Activated naive CD4-positive, alpha-beta T cell treated with Interleukin-2 at 50 U/mL for 16 hours (primary cell): ENCODE measurements at places on chromosomes 5 and 9.

GRCh38 chr5:78655746-78656290 is 7.2 kb upstream of the LHFPL2 start:
- no peak for DNase-seq

DNA sequence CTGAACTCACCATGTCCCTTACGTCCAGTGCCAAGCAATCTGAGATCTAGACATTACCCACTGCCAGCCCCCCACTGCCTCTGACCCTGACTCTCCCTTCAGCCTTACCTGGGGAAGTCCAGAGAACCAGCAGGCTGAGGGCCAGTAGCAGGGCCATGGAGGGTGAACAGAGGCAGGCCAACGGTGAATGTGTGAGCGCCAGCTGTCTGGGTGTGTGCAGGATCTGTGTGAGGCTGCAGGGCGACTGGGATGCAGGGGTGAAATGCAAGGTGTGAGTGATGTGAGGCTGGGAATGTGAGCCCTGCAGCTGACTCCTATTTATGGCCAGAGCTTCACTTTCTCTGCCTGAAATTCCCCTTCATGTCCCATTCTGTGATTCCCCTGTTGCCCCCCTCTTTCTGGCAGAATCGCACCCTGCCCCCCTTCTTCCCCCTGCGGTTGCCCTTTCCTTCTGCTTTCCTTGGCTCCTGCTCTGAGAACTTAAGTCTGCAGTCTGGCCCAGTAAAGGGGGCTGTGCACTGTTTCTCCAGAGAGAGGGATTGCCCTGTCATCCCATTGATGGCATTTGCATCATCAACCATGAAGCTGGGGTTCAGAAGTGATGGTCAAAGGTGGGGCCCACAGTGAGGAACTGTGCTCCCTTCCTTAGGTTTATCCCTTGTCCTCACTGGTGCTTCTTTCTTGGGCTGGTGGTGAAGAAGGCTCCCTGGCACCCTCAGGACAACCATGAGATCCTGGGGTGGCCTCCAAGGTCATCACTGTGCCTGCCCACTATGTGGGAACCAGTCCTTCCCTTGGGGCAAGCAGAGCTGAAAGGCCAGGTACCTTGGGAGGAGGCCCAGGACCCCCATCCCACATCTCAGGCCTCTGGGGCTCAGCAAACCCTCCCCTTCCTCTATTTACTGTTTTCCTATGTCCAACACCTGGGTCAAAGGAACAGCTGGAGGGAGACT is at the start of gene CCL19:
CCL19 (minus strand) TSS at position 294 of the 953 bp plus-strand sequence; CDS start at position 157, 137 bp downstream.
- no peak for DNase-seq

DNA sequence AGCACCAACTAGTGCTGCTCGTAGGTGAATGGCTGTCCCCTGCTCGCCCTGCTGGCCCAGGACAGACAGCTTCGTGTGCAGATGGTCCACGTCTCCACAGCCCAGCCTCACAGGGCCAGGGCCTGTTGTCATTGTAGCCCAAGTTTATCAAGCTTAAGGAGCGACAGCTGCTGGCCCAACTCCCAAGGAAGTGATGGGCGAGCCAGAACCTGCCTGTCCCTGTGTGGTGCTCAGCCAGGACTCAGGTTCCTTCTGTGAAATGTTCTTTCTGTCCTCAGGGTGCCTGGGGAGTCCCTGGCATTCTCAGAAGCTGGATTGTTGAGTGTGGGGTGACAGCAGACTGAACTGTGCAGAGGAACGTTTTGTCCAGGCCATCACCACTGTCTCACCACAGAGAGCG is 16.4 kb downstream of the TRIP13 start:
- DNase-seq: no peak

DNA sequence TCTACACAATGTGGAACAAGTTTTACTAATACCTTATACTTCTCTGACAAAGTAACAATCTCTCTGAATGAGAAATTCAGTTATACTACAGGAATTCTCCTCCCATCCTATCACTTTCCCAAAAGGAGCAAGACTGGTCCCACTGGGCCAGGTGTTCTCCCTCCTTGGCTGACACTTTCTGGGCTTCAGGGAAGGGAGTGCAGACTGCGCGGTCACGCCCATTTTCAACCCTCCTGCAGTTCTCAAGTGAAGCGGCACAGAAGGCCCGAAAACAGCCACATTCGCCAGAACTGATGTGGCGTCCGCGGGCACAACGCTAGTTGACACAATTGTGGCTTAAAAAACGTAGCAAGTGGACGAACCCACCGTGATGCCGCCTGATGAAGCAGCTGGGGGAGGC is 603 bp downstream of the SAXO1 start:
- DNase-seq: no peak

DNA sequence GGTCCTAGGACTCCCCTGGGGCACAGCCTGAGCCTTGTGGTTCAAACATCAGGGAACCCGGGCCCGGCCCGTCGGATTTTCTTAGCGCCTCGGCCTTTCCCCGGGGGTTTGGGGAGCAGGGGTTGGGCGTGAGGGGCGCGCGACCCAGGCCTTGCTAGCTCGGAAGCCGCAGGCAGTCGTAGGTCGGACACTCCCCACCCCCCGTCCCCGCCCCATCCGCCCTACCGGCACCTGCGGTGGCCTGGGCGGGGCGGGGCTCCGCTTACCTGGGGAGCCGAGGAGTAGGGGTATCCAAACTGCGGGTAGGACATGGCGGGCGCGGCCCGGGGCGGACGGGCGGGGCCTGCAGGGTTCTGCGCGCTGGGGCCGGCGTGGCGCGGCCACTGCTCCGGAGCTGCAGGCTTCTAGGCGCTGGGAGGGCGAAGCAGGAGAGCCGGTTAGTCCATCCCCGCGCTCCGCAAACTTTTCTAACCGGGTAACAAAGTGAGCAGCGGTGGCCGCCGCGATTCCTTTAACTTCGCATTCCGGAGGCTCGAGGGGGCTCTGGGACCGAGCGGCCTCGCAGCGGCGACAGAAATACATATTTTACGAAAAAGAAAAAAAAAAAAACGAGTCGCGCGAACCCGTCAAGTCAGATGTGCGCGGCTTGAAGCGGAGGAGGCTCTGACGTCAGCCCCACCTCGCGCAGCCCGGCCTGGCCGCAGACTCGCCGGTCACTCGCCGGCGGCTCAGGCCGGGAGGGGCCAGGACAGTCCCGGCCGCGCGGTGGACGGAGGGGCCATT is at the start of gene IRX4:
IRX4 (minus strand) TSS at position 589 of the 783 bp plus-strand sequence; CDS start at position 311, 278 bp downstream.
- no peak for DNase-seq

GRCh38 chr5:163269624-163270023 is 167.8 kb upstream of the CCNG1 start:
- no peak for DNase-seq

DNA sequence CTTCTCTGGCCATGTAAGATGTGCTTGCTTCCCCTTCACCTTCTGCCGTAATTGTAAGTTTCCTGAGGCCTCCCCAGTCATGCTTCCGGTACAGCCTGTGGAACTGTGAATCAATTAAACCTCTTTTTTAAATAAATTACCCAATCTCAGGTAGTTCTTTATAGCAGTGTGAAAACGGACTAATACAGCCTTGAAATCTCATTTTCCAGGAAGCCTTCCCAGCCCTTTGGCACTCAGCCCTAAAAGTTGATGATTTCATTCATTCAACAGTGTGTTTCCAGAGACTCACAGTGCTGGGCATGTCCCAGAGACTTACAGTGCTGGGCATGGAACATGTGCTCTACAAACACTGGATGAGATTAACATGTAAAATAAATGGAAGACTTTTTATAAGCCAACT is 135.8 kb downstream of the DCP2 start:
- no peak for DNase-seq

GRCh38 chr5:31496891-31497290 is 35.0 kb downstream of the DROSHA start:
- no peak for DNase-seq

DNA sequence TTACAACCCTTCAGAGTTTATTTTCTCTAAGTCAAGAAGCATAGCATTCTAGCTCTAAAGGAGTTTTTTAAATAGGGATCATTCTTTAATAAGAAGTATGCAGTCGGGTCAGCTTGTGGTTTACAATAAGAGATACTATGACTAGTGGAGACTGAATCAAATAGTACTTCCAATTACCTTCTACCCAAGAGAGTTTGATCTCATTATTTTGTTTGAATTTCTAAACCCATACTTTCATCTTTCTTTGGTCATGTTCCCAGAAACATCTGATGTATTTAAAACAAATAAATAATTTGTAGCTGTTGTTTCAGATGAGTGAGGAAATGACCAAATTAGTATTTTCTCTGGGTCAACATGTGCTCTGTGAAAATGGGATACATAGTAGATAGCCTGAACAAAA is 160.2 kb upstream of the CDH6 start:
- no peak for DNase-seq

- DNase-seq: peak; percentile 56
These were observed 27.2 kb downstream of the NDUFAF2 start for GRCh38 chr5:60972231-60972630.

GRCh38 chr5:176775409-176775808 is 35.0 kb upstream of the UNC5A start:
- no peak for DNase-seq

GRCh38 chr9:131982671-131983239 is 96.9 kb downstream of the MED27 start:
- no peak for DNase-seq

- DNase-seq: no peak
These were observed 75.8 kb downstream of the OXCT1 start for GRCh38 chr5:41794471-41794870.

- DNase-seq: no peak
These were observed 107.4 kb downstream of the SNX18 start for GRCh38 chr5:54624805-54625568.

- no peak for DNase-seq
These were observed 173.4 kb upstream of the CHD1 start for GRCh38 chr5:99102073-99102697.

DNA sequence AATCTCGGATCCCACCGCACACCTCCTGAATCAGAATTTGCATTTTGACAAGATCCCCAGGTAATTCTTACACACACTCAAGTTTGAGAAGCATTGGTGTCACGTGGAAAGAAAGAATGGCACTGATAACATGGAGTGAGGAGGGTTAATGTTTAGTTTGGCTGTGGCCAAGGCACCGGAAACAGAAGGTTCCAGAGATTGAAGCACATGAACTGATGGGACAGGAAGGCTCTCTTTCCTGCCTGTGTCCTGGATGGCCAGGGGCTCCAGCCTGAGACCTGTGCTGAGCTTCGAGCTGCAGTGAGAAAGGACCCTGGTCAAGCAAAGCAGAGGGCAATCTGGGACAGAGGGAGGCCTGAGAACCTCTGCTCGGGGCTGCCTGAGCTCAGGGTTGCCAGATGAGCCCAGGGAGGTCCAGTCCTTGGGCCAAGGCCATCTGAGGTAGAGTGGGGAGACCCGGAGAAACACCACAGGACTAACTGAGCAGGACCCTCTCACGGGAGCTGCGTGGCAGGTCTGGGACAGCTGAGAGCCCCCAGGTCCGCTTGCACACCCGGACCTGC is 27.3 kb downstream of the AFAP1L1 start:
- DNase-seq: no peak

- DNase-seq: no peak
These were observed 405.4 kb downstream of the DMAC1 start for GRCh38 chr9:7394002-7394774.

DNA sequence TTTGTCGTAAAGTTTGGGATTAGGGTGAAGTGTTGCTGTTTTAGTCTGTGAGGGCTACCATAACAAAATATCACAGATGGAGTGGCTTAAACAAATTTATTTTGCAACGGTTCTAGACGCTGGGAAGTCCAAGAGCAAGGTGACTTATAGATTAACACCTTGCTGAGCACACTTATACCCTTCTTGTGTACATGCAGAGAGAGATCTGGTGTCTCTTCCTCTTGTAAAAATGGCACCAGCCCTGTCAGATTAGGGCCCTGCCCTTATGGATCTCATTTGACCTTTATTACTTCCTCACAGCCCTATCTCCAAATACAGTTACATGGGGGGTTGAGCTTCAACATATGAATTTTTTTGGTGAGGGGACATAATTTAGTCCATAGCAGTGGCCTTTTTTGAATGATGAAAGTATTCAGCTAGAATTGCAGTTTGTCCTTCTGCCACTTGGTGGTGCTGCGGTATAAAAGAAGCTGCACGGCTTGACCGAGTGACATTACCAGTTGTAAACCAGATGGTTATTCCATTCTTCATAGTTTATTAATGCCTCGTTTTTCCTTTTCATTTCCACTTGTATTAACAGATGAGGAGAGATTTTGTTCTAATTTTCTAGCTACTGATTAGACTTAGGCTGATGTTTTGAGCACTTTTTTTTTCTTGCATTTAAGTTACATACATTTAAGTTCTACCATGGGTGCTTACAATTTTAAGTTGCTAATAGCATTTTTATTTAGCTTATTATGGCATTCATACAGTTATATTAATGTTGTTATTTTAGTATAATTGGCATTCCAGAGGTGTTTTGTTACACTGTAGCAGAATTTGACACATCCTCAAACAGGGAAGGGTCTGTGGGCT is 19.4 kb downstream of the DCP2 start:
- peak; percentile 79 for DNase-seq

DNA sequence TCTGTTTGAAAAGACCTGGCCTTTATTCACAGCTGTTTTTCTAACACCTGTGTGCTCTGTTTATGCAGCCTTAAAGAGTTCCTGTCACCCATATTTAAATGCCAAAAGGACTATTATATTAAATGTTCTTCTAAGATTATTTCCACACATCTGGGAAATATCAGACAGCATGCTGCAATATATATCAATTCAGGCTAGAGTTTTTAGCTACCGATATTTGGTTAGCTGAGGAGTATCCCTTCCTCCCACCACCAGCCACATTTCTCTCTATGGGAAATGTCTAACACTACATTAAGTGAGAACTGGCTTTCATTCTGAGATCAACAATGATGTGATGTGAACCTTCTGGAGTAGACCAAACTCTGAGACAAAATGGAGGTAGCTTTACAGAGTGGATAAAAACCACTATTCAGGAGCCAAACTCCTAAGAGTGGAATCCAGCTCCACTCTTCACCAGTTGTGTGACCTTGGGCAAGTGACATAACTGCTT is 509.2 kb downstream of the ZNF608 start:
- no peak for DNase-seq

DNA sequence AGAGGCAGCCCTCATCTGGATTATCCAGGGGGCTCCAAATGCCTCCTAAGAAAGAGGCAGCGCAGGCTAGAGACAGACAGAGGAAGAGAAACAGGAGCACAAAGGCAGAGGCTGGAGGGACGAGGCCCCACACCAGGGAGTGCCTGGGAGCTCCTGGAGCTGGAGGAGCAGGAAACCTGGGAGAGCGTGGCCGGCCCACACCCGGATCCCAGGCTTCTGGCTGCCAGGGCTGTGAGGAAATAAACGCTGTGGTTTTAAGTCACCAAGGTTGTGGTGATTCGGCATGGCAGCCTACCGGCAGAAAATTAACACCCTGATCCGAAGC is 165.5 kb downstream of the OLFM1 start:
- no peak for DNase-seq

DNA sequence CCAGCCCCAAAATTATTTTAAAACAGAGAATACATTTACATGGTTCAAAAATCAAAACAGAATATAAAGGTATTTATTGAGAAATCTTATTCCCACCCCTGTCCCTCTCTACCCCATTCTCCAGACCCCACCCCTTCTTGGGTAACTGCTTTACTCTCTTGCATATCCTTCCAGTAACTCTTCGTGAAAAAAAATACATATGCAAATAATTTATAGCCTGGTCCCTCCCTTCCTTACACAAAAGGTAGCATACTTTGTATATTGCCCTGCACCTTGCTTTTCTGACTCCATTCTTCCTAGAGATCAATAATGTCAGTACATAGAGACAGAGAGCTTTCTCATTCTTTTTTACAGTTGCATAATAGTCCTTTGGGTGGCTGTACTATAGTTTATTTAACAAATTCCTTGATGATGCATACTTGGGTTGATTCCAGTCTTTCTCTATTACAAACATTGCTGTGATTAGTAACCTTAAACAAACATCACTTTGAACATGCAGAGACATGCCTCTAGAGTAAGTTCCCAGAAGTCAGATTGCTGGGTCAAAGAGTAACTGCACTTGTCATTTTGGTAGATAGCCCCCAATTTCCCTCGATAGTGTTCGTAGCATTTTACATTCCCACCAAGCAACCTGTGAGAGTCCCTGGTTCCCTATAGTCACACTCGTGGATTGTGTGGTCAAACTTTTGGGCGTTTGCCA is 47.9 kb downstream of the STOM start:
- no peak for DNase-seq
